ENCODE measurements at places on chromosomes 6 and 20.

DNA sequence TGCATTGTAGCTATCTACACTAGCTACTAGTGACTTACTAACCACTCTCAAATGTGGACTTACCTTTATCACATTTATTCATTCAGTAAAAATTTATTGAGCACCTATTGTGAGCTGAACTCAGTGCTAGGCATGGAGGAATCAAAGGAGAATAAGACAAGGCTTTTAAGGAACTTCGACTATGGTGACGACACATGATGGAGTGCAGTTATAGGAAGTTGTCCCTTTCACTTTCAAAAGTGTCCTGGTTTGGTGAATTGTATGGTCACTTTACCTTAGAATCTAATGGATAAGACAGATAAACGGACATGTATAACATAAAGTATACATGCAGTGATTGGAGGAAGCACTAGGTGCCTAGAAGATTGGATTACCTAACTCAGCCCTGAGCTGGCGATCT, 4.3 kb downstream of the AKAP7 start:
- DNase-seq: no peak

DNA sequence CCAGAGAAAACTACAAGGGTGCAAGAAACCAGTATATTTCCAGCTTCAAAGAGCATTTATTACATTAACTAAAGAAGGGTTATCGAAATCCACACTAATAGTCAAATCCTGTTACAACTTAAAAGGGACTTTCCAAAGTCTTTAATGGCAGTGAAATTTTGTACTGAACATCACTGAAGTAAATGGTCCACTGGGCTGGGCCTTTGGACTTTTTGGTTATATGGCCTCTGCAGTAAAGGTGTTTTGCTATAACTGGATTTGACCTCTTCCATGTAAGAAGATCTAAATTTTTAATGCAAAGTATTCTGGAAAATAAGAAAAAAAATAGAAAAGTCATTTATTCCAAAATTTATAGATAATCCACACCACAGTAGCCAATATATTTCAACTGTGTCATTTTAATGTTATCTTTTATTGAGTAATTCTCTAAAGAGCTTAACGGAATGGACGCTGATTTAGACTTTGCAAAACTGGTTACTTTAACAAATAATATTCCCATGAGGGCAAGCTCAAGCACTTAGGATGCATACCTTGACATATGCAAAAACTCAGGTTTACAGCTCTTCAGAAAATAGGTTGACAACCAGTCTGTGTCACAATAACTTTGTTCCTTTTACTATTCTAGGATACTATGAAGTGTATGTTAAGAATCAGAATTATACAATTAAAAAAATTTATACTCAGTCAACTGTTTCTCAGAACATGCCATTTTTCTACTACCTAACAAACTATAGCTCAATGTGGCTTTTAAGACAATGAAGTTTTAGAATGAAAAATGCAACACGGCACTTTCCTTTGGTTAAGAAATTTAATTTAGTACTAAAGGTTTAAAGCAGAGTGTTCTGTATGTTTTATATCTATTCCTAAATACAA, 7.0 kb downstream of the RBM39 start:
- DNase-seq: no peak

DNA sequence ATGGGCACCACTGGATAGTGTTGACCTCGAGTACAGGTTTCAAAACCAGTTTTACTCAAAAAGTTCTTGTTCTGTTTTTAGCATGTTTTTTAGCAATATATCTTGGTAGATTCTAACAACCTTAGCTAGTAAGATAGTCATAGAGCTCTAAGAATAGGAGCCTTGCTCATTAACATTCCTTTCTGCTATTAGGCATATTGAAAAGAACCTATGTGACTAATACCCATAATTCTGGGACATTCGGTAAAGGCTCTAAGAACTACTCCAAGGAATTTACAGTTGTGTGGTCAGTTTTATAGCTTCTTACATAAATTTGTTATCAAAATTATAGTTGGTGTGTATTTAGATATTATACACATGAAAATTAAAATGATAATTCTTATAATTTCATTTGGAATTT, 11.6 kb downstream of the SLC9A8 start:
- DNase-seq: no peak

- DNase-seq: no peak
Observed at GRCh38 chr20:41748051-41748450, 129.9 kb upstream of the CHD6 start.

- no peak for DNase-seq
Observed at GRCh38 chr20:37649676-37650370, 44.0 kb upstream of the CTNNBL1 start.

Data from NCI-H2107 (cell line).